Activated CD4-positive, alpha-beta T cell treated with anti-CD3 and anti-CD28 coated beads for 48 hours (primary cell): ENCODE measurements at places on chromosomes 11 and 22.

GRCh38 chr22:35085621-35086020 lies 19.7 kb downstream of the ISX start:
- DNase-seq: no peak

DNA sequence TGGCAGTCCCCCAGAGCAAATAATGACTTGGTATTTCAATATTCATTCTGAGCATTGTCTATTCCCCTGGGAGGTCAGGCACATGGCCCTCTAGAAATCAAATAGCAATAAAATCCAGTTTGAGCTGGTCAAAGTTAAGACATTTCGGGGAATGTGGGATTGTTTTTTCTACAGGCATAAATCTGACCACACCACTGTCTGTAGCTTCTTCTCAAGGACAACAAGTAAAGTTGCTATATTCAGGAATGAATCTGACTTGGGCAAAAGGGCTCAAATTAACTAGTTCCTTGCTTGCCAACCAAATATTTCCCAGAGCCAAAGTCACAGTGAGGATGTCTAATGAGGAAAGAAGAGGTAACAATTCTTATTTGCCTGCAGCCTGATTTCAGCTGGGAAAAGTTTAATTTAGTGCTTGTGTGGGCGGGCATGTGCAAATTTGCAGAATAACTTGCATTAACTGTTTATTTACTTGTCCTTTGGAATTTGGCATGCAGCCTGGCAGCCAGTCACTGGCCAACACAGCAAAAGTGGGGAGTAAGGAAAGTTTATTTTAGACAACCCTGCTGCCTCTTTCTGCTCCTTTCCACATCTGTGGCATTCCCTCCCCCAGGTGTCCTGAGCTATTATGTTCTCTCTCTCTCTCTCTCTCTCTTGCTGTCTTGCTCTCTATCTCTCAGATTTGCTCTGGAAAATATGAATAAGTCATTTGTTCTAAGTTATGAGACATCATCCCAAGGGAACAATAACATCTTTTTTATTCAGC lies 51.2 kb upstream of the ARHGAP20 start:
- DNase-seq: no peak

GRCh38 chr11:73145986-73146575 lies 4.0 kb upstream of the FCHSD2 start:
- no peak for DNase-seq

DNA sequence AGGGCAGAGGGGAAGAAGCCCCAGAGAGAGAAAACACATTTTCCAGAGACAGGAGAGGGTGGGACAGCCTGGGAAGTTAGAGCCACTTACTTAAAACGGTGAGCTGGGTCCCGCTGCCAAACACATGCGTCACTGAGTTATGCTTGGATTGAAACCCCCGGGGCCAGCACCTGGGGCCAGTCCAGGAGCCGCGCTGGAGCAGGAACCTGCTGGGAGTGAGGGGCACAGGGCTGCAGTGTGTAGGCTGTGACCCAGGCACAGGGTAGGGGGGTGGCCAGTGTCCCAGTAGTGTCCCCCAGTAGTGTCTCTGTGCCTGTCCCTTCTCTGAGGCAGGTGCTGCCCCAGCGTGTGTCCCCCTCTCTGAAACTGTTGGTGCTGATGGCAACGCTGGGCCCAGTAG lies 5.2 kb downstream of the IGLL1 start:
- DNase-seq: no peak

DNA sequence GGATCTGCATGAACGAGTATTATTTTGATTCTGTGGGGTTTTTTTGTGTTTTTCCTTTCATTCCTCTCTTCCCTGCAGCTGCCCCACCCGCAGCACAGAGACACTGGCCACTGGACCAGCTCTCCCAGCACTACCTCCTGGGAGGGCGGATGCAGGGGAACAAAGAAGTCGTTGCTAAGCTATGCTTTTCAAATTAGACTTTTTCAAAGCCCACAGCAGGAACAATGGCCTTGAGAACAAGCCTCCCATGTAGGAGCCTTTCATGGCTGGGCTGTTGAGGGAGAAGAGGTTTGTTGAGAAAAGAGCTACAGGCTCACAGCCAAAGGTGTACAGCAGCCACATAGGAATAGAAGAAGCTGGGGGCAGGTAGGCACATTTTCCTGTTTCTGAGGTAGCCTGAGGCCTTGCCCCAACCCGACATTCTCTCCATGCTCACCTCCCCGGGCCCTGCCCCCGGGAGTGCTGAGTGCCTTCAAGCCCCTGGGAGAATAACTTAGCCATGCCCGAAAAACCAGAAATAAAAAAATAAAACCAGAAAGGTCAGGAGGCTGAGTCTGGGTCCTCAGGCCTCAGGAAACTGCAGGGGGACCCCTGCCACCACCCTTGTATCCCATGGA lies 20.5 kb upstream of the SYT12 start:
- DNase-seq: no peak

GRCh38 chr22:22866381-22867111 lies 21.1 kb upstream of the IGLL5 start:
- DNase-seq: no peak
